Heart right ventricle (tissue), 16 donors: ENCODE measurements at places on chromosomes 5 and 9.

GRCh38 chr9:71897577-71897976 lies 13.4 kb downstream of the ABHD17B start:
- DNase-seq = no peak

DNA sequence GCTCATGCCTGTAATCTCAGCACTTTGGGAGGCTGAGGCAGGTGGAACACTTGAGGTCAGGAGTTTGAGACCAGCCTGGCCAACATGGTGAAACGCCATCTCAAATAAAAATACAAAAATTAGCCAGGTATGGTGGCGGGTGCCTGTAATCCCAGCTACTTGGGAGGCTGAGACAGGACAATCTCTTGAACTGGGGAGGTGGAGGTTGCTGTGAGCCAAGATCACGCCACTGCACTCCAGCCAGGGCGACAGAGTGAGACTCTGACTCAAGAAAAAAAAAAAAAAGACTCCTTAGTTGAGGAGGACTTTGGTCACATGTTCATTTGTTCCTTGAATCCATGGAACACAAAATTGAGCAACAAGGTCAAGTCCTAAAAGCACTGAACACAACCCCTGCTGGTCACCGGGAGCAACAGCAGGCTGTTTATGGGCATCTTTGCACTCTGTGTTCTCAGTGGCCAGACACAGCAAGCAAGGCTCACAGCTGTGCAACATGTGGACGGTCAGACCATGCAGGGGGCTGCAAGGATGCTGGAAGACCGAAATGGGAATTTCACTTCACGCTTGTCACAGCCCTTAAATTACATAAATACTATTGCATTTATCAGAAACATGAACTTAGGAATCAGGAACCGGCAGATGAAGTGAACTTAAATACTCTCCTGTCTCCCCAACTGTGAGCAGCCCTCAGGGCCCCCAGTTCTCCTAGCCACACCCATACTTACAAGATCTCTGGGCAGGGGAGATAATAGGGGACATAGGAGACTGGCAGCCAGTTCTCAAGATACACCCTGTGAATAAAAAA lies 2.8 kb downstream of the GBGT1 start:
- DNase-seq = peak; percentile 67

DNA sequence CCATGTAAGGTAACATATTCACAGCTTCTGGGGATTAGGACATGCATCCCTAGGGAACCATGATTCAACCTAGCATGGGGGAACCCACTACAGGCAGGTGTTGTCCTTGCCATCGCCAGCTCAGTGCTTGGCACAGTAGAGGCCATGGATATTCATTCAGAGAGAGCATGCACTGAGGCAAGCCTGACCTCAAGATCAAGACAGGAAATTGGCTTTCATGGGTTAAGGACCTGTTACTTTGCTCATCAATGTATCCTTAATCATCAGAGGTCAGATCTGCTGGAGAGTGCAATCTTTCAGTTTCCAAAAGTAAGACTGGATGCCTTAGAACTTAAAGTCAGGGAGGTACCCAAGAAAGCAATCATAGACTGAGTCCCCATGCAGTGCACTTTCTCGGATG lies 84.0 kb downstream of the KCNIP1 start:
- no peak for DNase-seq

- DNase-seq = no peak
Observed at GRCh38 chr5:33901156-33901555, 9.4 kb upstream of the ADAMTS12 start.

- no peak for DNase-seq
Observed at GRCh38 chr9:121945849-121946248, 147.3 kb downstream of the TTLL11 start.

DNA sequence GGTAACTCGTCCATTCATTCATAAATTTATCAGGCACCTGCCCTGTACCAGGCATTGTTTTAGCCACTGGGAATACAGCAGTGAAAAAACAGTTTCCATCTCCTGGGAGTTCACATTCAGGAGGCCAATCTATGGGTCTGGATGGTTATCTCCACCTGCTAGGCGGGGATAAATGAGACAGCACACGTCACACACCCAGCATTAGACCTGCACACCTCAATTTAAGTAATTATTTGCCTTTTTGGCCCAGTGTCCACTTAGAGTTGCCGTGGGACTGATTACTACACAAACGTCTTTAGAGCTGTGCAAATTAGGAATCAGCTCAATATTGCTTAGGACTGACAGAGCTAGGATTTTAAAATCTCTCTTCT lies 46.1 kb downstream of the STK10 start:
- DNase-seq = no peak

DNA sequence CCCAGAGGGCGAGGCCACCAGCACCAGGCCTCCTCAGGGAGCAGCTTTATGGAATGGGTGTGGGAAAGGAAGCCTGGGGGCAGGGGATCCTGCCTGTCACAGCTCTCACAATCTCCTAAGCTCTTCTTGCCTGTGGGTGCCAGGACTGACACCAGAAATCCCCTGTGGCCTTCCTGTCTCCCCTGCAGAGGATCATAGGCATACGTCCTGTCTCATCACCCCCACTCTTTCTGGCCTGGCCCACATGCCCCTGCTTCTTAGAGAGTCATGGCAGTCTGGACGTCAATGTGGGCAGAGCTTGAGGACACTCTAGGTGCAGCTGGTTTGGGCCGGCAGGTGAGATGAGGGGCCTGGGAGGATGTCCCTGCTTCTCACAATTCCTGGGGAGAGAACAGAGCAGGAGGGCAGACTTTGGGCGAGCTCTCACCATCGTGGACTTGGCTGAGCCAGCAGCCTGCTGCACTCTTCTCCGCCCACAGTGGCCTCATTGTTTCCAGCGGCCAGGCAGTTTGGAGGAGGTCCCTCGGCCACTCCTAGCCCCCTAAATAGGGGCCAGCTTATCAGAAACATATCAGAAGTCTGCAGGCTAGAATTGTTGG lies 67.3 kb upstream of the ZFR start:
- no peak for DNase-seq

DNA sequence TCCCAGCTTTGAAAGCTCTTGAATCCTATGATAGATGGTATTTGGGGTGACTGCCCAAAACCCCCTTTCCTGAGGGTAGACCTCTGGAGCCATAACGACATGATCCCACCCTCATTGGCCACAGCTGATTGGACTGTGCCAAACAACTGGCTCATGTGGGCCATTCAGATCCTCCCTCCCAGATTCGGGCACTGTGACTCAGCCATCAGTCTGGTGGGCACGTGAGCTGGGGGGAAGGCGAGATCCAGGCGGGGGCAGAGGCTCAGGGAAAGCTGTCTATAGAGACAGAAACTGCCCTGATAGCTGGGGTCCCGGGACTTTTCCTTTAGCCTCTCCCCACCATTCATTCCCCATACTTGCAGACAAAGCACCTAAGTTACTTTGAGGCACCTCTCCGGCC lies 15.1 kb upstream of the NCS1 start:
- DNase-seq = no peak

DNA sequence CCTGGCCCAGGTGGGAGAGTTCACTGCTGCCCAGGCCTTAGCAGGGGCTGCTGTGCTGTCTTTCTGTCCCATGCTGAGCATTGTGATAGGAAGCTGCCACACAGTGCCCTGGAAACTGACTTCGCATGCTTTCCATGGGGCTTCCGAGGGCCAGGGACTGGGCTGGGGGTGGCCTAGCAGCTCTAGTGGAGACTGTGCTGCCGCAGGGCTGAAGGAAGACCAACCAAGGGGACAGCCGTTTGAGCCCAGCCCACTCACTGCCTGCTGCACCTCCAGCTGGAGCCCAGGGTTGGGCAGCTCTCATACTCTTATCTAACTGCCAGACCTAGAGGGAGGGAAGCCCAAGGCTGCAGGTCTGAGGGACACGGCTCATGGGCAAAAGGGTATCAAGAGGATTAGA lies 79.2 kb downstream of the RGS3 start:
- DNase-seq = no peak

DNA sequence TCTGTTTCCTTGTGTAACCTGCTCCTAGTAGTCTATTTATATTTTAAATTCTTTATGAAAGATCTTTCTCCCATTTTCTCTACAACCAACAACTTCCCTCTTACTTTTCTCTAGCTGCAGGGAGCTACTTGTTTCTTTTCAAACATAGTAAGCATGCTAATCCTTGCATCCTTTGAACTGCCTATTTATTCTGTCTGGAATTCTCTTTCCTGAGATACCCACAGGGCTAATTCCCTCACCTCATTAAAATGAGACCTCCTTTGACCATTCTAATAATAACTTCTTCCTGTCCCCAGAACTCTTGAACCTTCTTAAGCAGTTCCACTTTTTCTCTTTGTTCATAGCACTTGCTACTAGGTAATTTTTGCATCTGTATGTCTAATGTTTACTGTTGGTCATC lies 620.6 kb upstream of the CDH18 start:
- no peak for DNase-seq

GRCh38 chr5:98839469-98840383 lies 66.3 kb downstream of the RGMB start:
- no peak for DNase-seq

DNA sequence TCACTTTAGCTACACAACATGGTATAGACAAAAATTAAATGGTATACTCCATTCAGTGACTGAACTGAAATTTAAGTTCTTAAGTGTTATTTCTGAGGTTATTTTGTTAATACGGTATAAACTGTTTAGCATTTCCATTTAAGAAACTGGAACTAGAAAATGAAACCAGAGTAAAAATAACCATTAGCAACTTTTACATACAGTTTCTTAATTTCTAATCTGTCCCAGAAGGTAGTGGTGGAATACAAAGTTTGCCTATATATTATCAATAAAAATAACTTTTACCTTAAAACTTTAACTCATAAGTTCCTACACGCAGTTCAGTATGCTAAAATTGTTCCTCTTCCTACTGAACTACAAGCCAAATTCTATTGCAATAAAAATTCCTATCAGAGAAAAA lies 10.3 kb downstream of the GOLPH3 start:
- no peak for DNase-seq

DNA sequence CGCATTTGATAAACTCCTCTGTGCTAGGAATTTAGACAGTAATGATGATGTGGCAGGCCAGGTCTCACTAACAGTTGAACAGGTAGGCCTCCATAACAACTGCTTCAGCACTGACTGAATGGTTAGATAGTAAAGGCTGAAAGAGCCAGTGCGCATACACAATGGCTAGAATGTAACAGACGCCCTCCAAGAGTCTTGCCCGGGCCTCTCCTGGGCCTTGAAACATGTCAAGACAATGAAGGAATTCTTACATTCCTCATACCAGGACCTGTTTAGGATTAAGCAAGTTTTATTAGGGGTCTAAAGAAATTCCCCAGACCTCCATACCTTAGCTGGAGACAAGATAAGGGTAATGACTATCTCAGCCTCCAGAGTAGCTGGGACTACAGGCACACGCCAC lies 6.7 kb upstream of the BICD2 start:
- DNase-seq = no peak

DNA sequence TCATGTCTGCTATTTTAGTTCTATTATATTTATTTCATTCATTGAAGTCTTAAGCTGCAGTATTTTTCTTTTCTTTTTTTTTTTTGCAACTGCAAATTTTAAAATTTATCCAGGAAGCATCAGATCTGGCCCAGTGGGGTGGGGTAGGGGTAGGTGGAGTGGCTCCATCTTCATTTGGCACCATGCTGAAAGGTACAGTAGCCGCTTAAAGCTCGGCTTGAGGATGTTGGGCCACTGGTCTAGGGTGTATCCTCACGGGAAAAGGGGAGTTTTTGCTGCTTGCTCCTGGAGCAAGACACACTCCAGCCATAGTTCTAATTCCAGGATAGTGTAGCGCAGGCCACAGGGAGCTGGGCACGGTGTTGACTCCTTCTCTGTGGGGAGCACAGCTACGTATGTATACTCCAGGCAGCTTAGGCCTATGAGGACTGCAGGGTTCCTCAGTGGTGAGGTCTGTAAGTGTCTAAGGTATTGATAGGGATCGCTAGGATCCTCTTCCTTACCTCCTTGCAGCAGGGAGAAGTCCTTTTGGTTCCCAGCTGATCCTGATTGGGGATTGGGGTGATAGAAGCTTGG lies 22.7 kb downstream of the RCL1 start:
- DNase-seq = no peak

- no peak for DNase-seq
Observed at GRCh38 chr5:146799671-146800070, 78.9 kb downstream of the PPP2R2B start.

GRCh38 chr9:111955048-111955447 lies 58.4 kb downstream of the UGCG start:
- DNase-seq = no peak
